Stimulated activated CD8-positive, alpha-beta memory T cell treated with anti-CD3 and anti-CD28 coated beads, Interleukin-4, amount 100 ng/mL, for 48 hours (primary cell): ENCODE measurements at places on chromosomes 6 and 20.

GRCh38 chr6:93721386-93722048 lies 302.2 kb upstream of the EPHA7 start:
- DNase-seq: no peak

- no peak for DNase-seq
Measured at GRCh38 chr6:14664621-14665315, 547.2 kb downstream of the CD83 start.

- no peak for DNase-seq
Measured at GRCh38 chr6:123316733-123317323, 319.9 kb downstream of the TRDN start.

DNA sequence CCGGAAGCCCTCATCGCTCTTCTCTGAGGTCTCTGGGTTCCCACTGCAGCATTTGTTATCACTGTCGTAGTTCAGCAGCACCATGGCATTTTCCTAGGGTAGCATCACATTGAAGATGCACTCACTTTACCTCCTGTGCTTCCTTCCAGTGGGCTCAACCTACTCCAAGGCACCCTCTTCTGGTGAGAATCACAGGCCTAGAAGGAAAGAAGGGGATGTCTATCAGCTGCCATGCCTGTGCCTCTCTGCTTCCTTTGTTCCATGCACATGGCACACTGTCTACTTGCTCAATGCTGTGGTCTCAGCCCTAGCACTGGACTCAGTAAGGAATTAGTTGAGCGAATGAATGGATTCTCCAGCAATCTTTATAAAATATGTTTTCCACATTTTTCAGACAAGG lies 22.6 kb downstream of the CST4 start:
- DNase-seq: no peak

DNA sequence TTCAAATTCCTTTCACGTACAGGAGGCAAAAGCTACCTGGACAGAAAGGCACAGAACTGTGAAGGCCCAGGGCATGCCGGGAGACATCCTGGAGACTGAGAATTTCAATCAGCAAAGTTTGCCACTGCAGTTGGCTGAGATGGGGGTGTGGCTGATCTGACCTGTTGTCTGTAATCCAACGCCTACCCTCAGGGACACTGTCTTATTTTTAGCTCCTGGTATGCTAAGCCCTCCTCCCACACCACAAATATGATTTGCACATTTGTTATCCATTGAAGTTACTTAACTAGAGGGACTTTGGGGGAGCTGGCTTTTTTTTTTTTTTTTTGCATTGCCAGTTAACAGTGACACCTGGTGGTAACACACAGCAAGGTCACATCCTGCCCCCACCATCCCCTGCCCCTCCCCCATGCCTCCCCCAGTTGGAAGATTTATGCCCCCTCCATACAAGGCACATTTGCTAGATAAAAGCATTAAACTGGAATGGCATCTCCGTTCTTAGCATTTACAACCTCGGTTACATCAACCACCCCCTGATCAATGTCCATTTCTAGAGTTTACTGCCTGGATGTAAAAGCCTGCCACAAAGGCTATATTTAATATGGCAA lies 40.4 kb downstream of the TTI1 start:
- DNase-seq: peak; percentile 35

GRCh38 chr6:99184696-99185095 lies 164.8 kb downstream of the FAXC start:
- DNase-seq: no peak

GRCh38 chr20:62991863-62992262 lies 14.9 kb downstream of the BHLHE23 start:
- DNase-seq: no peak

GRCh38 chr6:36487698-36488097 lies 44.9 kb downstream of the KCTD20 start:
- DNase-seq: no peak

DNA sequence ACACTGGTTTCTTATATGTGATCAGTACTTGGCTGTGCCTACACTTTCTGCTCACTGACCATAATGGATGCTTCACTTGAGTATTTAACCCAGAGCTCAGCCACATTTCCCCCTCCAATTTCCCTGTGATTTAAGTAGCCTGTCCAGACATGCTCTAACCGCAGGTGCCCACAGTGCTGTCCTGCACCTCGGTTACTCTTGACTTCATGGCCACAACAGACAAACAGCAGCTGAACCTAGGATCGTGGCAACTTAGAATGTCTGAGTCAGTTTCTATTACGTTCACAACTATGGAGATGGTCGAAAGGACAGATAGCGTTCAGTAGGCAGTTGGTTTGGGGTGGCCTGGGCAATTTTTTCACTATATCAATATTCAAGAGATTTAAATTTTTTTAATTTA lies 306.9 kb upstream of the SGK1 start:
- no peak for DNase-seq

DNA sequence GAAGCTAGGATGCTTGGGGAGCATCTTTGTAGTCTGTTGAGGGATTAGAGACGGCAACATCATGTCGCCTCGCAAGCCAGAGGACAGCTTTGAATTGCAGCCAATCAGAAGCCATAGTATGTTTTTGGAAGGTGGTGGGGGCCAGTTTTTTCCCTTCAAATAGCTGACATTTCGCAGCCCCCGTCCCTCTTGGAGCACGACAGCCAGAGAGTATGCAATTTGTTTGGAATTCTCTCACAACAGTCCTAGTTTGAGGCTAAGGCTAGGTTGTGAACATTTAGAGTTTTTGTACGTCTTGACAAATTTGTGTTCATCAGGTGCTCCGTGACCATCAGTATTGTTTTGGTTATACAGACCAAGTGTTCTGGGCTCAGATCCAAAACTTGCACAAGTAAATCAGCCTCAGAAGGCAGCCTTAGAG lies 83.3 kb downstream of the PLCB1 start:
- DNase-seq: no peak

DNA sequence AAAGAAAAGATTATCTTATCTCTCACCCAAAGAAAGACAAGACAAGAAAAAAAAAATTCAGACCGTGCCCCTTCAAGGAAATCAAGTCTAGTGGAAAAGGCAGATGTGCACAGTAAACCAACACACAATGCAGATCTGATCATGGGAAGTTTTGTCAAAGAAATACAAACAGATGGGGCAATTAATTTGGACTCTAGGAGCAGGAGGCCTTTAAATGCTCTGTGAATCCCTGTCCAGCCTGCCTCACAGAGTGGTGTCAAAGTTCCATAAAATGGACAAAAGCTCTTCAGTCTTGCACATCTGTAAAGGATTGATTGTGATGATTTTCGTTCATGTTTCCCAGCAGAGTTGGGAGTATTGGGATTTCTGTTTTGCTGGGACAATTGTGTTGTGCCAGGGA lies 53.1 kb upstream of the TGM3 start:
- DNase-seq: no peak

- no peak for DNase-seq
Measured at GRCh38 chr20:63457737-63458136, 14.7 kb downstream of the KCNQ2 start.

GRCh38 chr6:147063469-147064031 lies 140.7 kb upstream of the STXBP5 start:
- no peak for DNase-seq

- no peak for DNase-seq
Measured at GRCh38 chr20:63351811-63352591, 9.1 kb downstream of the CHRNA4 start.

- peak; percentile 88 for DNase-seq
Measured at GRCh38 chr6:42104095-42104803, 38.2 kb downstream of the C6orf132 start.

DNA sequence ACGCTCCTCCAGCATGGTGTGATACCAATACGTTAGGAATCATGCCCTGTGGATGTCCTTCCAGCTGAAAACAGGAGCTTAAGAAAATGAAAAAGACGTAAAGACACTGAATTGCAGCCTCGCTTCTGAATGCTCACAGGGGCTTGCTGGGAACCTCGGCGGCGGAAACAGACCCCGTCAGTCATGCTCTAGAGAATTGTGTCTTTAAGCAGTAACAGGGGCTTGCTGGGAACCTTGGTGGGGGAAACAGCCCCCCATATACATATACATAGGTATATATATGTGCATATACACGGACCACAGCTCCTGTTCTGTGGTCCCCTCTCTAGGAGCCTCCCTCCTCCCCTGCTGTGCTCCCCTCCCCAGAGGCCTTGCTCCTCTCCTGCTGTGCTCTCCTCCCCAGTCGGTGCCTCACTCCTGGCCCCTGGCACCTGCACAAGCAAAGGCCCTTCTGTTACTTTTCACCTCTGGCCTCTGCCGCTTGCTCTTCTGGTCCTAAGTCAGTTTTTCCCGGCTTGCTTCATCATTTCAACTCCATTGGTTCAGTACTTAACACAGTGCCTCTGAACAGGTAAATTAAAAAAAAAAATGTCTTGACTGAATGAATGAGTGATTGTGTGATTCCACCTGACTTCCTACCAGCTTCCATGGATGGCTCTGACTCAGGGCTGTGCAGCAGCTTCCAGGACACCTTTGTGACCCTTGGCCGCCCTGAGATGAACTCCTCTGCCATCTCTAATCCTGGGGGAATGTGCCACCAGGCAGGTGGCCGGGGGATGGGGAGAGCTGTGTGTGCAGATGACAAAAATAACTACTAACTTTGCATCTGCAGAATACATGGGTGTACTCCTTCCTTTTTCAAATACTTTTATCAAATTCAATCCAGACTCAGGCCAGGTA lies 246.1 kb downstream of the SMOC2 start:
- DNase-seq: no peak

DNA sequence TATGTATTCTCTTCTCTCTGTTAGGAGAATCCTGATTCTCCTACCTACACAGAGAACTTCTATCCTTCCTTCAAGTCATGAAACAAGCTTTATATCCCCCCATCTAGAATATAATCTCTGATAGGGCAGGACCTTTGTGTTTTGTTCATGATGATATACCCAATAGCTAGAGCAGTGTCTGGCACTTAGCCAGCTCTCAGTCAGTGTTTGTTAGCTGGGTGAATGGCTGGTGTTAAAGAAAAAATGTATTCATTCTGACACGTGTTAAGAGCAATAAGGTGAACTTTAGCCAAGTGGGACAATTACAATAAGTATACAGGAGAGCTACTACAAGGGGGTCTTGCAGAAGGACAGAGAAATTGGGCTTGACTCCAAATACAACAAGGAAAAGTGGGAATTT lies 34.3 kb upstream of the TNFRSF21 start:
- no peak for DNase-seq

- DNase-seq: no peak
Measured at GRCh38 chr20:13990465-13990864, at the start of gene SEL1L2. TSS of gene SEL1L2 (minus strand) at chr20:13990614. CDS start at chr20:13990534, 80 bp downstream.

DNA sequence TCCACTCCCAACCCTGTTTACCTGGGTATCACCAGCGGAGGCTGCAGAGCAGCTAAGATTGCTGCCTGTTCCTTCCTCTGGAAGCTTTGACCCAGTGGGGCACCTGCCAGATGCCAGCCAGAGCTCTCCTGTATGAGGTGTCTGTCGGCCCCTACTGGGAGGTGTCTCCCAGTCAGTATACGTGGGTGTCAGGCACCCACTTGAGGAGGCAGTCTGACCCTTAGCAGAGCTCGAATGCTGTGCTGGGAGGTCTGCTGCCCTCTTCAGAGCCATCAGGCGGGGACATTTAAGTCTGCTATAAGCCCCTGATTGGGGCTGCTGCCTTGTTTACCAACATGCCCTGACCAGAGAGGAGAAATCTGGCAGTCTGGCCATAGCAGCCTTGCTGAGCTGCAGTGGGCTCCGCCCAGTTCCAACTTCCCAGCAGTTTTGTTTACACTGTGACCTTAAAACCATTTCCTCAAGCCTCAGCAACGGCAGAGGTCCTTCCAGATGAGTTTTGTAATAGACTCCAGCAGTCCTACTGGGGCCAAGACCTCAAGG lies 2.8 kb downstream of the RAET1E start:
- DNase-seq: no peak

- no peak for DNase-seq
Measured at GRCh38 chr20:10537850-10538480, 102.9 kb downstream of the SLX4IP start.

DNA sequence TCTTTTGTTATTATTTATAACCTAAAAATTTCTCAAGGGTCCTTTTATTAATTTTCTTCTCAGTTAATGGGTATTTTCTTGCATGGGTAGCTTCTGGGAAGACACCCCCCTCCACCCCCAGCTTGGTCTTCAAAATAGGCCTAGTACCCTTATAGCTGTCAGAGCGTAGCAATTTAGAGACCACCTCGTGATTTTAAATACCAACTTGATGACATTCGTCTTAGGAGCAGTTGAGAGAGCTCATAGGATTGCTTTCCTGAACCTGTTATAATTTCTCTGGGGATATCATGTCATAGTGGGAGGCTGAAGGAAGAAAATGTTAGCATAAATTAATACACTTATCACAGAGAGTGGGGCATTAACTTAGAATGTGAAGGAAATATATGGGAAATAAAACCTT lies 83.1 kb upstream of the MLIP start:
- no peak for DNase-seq

- DNase-seq: no peak
Measured at GRCh38 chr6:31453259-31453658, 44.7 kb upstream of the MICB start.

GRCh38 chr20:31418307-31418706 lies 12.3 kb upstream of the DEFB121 start:
- DNase-seq: no peak

GRCh38 chr6:161951126-161951525 lies 677.3 kb upstream of the AGPAT4 start:
- DNase-seq: no peak

- DNase-seq: peak; percentile 83
Measured at GRCh38 chr6:33856655-33857054, 52.9 kb upstream of the MLN start.

DNA sequence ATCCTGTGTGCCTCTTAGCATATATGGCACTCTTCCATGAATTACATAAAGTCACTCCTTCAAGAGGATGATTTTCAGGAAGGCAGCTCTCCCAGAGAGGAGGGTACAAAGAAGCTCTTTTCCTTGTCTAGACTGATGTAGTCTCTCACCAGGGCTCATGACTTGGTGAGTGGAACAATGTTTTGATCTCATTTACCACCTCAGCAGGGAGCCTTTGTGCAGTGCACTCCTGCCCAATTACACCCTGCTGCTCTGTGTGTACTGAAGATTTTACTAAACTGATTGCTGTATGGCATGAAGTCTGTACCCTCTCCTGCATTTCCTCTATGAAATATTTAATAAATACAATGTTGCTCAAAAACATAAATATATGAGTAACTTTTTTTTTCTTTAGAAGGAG lies 598.3 kb upstream of the HS3ST5 start:
- DNase-seq: no peak

DNA sequence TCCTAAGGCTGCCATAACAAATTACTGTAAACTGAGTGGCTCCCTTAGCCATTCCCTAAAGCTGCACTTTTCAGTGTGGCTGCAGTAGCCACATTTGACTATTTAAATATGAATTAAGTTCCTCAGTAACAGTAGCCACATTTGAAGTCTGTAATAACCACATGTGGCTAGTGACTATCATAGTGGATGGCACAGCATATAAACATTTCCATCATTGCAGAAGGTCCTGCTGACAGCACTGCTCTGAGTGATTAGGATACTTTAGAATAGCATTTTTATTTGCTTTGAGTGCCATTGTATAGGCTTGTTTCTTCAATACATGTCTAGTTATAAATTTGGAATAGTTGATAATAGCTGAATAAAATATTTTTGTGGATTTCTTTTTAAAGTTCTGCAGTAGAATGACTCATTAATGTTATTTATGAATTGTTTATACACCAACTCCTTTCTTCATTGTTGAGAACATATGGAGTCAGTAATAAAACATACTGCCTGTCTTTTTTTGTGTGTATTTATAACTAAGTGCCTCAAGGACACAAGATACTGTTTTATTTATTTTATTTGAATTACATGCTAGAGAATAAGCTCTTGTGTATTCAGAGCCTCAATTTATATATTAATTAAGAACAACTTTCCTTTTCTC lies 217.2 kb downstream of the CDKAL1 start:
- no peak for DNase-seq
